ENCODE measurements at places on chromosomes 6 and 20.

- no peak for DNase-seq
Observed at GRCh38 chr6:161575523-161576254, 301.8 kb upstream of the AGPAT4 start.

DNA sequence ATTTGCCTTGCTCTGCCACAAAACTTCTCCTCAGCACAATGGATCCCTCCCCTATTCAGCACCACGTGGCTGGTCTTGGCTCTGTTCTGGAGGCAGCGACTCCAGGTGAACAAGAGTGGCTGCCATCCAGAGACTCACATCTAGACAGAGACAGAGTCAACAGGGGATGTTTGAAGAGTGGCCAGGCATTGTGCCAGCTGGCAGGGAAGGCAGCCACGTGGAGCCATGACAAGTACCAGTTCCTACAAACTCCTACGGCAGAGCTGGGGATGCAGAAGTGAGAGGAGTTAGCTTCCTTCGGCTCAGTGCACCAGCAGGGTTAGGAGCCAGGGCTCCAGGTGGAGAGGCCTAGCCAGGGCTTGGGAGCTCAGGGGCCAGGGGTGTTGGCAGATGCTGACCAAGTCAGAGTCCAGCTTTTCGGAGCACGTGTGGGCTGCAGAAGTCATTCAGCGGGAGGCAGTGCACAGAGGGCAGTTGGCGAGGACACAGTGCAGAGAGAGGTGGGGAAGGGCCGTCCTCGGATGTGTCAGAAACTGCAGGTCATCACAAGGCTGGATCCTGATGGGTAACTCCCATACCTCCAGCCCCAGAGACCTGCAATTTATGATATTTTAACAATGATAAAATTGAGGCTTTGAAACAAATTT, 171.7 kb upstream of the PDE10A start:
- DNase-seq, result no peak

- DNase-seq, result no peak
Observed at GRCh38 chr20:49112596-49113274, 66.6 kb downstream of the CSE1L start.

DNA sequence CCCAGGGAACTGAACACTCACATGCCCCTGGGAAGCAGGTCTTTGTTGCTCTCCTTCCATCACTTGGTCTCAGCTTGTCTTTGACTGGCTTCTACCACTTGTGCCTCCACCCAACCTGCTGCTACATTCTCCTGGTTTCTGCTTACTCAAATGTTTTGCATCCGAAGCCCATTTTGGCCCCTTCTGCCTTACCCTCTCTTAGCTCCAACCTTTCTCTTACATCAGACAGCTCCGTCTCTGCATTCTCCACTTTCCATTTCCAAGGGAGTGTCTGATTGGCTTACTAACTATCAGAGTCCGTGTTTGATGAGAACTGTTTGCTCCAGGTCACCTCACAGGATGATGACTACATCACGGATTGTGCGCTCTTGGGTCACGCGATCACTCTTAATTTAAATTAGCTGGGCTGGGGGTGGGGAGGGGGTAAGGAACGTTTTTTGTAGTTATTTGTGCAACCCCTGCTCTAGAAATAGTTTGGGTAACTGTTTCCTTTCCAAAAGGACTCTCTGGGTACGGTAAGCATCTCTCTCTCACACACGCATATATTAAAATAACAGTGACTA, 844 bp upstream of the ABRACL start:
- no peak for DNase-seq

DNA sequence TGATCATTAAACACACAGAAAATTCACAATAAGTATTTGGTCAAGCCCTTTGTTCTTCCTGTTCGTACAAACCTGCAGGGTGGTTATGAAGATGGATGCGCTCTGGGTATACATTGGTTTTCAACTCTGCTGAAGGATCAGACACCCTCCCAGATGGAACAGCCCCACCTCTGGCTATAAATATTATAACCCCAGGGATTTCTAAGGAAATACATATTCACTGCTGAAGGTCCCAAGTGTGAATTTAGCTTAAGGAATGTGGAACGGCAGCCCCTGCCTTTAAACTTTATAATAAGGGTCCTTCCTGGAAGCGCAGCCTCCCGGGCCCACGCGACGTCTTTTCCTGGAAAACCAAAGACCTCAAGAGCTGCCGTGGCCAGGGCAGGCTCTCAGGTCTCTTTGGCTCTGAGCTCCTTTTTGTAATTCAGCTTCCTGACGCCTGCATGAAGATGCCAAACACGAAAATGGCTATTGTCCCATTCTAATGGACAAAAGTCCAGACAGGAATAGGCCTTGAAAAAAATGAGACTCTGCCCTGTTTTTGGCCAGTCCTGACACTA, 172.4 kb upstream of the SSTR4 start:
- DNase-seq, result no peak

- DNase-seq, result no peak
Observed at GRCh38 chr20:62618611-62619529, 23.4 kb upstream of the SLCO4A1 start.

DNA sequence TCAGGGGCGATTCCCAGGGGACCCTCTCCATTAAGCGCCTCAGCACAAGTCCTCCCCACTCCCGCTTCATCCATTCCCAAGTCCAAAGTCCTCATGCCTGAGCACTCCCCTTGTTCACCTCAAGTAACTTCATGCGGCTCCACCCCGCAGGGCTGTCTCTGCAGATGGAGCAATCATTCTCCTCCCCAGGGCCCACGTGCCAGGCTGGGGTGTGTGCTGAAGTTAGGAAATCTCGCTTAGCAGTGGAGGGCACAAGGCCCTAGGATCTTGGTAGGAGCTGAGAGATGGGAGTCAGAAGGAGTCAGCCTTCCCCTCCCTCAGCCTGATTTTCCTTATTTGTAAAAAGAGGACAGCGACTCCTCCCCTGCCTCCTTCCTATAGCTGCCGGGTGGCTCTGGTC, 3.5 kb downstream of the TGM3 start:
- DNase-seq, result no peak

DNA sequence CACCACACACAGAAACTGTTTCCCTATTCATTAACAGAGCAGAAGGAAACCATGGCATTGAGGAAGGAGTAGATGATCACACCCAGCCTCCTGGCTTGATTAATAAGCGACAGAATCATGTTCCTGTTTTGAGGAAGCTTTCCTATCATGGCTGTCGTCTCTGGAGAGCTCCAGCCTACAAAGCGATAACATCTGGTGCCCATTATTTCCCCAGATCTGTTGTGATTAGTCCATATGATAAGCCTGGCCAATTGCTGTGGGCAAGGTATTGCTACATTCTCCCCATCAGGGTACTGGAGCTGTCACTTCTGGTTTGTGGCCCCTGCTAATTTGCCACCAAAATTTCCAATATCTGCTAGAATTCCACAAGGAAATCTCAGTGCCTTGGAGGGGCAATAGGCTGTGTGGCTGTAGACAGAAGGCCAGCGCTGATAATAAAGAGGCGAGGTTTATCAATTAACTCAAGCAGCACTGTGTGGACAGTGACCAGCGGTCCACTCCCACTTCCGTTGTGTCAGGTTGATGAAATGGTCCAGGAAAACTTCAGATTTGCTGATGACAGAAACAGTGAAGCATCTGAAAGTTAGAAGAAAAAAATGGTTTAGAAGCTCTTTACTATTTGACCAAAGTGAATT, 66.4 kb downstream of the OLIG3 start:
- no peak for DNase-seq

- DNase-seq, result no peak
Observed at GRCh38 chr6:20354366-20354765, 47.3 kb upstream of the E2F3 start.

GRCh38 chr6:133761706-133762105, 127.2 kb upstream of the TCF21 start:
- DNase-seq, result no peak

- DNase-seq, result no peak
Observed at GRCh38 chr6:147204843-147205311, 660 bp downstream of the STXBP5 start.

- no peak for DNase-seq
Observed at GRCh38 chr20:22293886-22294285, 290.5 kb downstream of the FOXA2 start.

GRCh38 chr6:21870076-21870730, 276.7 kb downstream of the SOX4 start:
- DNase-seq, result no peak

DNA sequence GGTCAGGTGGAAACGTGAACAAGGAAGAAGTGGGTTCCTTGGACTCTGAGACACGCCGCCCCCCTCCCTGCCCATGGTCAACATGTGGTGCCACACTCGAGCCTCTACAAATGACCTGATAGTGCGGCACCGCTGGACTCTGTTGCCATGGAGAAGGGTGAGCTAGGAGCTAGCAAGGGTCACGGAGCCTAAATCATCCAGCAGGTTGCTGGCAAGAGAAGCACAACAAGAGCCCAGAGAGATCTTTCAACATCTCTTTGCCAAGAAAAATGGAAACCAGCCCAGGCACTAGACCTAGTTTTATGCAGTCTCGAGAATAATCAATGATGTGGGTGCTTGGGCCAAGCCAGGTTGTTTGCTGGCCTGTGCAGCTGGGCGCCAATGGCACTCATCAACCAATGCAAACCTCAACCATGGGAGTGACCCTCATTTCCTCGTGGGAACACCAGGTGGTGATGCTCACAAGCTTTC, 69.5 kb downstream of the NOL4L start:
- no peak for DNase-seq

- DNase-seq, result no peak
Observed at GRCh38 chr6:5619249-5619648, 357.9 kb downstream of the FARS2 start.

DNA sequence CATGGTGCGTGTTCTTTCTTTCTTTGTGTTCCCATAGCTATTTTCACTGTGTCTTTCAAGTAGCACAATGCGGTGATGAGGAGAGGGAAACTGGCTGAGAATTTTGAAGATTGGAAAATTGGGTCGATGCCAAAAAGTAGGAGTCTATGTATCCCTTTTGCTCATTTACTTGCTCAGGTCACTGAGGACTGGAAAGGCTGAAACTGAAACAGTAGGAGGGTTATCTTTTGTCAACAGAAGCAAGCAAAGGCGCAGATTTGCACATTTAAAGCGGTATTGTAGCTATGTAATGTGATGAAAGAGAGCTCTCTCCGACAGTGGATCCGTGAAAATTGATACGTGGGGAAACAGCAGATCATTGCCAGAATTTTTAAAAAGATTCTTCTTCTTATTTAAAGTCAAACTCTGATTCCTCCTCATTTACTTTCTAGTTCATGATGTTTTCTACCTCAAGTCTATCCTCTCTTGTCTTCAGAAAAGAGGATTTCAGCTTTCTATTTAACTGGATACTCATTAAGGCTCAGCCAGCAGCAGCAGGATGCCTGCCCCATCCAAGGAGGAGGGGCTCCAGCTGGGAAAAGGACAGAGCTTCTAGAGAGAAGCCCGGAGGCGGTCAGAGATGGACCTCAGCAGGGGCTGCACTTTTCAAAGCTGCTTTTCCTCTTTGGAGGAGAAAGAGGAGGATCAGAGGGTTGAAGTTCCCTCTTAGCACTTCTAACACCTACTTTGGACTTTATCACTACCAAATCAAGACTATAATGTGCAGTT, 15.9 kb upstream of the FYN start:
- DNase-seq, result no peak

DNA sequence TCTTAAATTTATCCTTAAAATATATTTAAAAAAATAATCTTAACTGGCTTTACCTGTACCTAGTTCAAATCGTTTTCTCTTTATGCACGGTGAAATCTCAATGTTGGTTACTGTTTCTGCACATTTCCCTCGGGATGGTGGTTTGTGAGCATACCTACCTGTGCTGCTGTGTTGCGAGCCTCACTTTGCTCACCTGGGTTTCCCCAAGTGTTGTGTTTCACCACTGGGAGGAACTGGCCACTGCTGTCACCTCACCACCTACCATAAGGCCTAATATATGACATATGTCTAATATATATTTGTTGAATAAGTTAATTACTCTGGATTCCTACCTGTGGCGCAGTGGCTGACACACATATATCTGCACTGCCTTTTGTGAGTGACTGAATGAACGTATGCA, 493.5 kb upstream of the FLRT3 start:
- DNase-seq, result no peak

- DNase-seq, result no peak
Observed at GRCh38 chr6:22025468-22026163, 271.2 kb downstream of the PRL start.

GRCh38 chr6:124770784-124771183, 191.5 kb upstream of the RNF217 start:
- no peak for DNase-seq

GRCh38 chr20:17262786-17263185, 35.9 kb downstream of the PCSK2 start:
- DNase-seq, result no peak

- DNase-seq, result no peak
Observed at GRCh38 chr6:15036690-15037245, 209.1 kb upstream of the JARID2 start.

- no peak for DNase-seq
Observed at GRCh38 chr20:22823119-22823518, 212.0 kb upstream of the SSTR4 start.

- DNase-seq, result no peak
Observed at GRCh38 chr6:145539831-145540230, 195.5 kb downstream of the EPM2A start.

GRCh38 chr6:29451471-29452193, 5.2 kb downstream of the OR11A1 start:
- no peak for DNase-seq

GRCh38 chr6:10431423-10432164, 16.7 kb upstream of the TFAP2A start:
- no peak for DNase-seq

GRCh38 chr6:134979142-134979541, 29.2 kb upstream of the ALDH8A1 start:
- DNase-seq, result no peak

GRCh38 chr6:156752666-156753301, 24.4 kb upstream of the ARID1B start:
- DNase-seq, result no peak

DNA sequence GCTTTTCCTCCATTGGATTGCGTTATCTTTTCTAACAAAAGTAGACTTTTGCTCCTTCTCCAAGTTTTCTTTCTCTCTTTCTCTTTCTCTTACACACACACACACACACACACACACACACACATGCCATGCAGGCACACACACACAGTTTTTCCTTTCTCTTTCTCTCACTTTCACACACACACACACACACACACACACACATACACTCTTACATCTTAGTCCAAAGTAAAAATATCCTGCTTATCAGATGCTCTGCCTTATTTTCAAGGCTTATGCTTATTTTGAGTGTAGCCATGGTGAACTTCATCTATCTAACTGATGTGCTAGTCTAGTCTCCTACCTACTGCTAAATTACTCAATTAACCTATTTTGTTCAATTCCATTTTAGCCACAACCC, 34.4 kb upstream of the RAB23 start:
- DNase-seq, result no peak

DNA sequence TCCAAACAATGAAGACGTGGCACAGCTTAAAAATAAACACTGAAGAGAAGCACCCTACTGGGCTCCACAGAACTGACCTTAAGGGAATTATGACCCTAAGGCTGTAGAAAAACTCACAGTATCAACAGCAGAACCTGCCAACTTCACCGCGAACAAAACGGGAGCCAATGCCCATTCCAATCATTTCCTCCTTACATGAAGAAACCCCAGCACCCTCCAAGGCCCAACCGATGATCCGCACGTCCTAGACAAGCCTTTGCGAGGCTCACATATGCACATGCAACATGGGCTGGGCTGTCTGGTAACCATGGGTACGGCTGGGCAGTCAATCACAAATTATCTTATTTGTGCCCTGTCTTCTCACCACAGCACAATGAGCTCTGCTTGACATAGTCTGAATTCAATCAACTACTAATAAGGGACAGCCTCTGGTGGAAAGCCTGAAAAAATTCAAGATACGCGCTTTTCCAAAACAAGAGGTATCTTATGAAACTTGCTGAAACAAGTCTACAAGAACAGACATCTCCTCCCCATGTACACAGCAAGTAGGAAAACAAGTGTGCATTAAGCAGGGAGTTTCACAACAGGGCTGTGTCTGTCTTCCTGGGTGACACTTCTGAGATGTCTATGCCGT, 1.7 kb downstream of the DIDO1 start:
- no peak for DNase-seq
